CD14-positive monocyte (primary cell): ENCODE measurements at places on chromosomes 3 and 15. TPM values are rescaled to one million over a fixed set of nuclear protein-coding genes. Genes with fewer than 3 reads are reported as not detected.

Gene ACOX2
- polyA plus RNA-seq = 2.5 TPM

Gene ISL2
- polyA plus RNA-seq = 0.40 TPM

Gene EFHB
- 0.16 TPM for polyA plus RNA-seq

Gene CAMK1
- 118 TPM for polyA plus RNA-seq

Gene ALAS1
- 20.9 TPM for polyA plus RNA-seq

Gene RPUSD2
- 4.3 TPM for polyA plus RNA-seq

Gene ECE2
- polyA plus RNA-seq = not detected

Gene ATP13A5
- polyA plus RNA-seq = not detected in 2 replicates

Gene SHF
- polyA plus RNA-seq = 0.67 and 0.76 TPM in 2 replicates

Gene SI
- not detected for polyA plus RNA-seq

Gene SLC9A9
- 7.8 and 14.1 TPM in 2 replicates for polyA plus RNA-seq

Gene CFAP161
- not detected in 2 replicates for polyA plus RNA-seq

Gene C2CD4B
- polyA plus RNA-seq = not detected

DNA sequence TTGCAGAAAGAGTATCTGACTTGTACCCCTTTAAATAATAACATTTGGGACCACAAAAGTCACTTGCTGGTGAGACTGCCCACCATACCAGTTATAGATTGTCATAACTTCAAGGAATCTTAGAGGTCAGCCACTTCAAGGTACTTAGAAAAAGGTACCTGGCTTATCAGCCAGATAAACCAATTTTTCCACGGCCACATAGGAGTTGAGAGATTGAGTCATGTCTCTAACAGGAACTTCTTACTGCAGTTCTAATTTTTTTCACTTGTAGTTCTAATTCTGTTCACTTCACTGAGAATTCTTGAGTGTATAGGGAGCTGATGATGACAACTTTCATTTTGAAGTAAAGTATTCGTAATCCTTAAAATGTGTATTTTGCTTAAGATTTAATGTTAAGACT is 317.1 kb upstream of the CBLB start:
- DNase-seq = no peak

- peak; percentile 81 for DNase-seq
Measured at GRCh38 chr15:45640616-45641015, 5.8 kb downstream of the SQOR start.

DNA sequence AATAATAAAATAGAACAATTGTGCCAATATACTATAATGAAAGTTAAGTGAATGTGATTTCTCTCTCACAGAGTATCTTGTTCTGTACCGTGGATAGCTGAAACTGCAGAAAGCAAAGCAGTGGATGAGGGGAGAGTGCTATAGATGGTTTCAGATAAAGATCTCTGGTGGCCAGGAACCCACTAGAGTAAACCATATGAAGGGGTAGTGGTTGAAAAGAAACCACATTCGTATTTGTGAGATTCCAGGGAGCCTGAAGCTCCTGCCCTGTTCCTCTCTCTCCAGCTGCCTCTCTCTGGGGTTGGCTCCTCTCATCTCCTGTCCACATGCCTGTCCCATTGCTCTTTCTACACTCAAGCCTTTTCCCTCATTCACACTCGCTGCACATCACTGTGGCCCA is 8.9 kb downstream of the ABHD17C start:
- DNase-seq = no peak

DNA sequence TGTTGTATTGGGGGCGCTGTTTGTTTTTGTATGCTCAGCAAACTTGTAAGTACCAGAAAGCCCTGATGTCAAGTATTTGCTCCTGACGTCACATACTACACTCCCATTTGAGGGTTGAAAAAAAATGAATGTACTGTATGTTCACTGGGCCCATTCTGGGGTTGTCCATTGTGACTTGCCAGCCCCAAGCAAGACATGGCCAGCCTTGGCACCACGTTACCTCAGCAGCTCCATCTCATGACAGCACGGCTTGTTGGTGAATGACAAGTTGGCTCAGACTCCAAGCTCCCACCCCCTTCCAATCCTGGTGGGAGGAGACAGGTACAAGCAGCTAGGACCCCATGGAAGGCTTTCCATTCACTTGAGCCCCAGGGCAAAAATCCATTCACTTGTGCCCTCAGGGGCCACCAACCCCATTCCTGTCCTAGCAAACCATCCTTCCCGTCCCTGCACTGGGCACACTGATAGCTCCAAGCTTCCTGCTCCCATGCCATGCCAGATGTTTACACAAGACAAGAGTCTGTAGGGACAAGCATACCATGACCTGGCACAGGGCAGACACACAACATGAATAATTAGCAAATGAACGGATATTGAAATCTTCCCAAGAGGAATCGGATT is 1.6 kb downstream of the PHGR1 start:
- no peak for DNase-seq

GRCh38 chr3:111652492-111653180 is 57.5 kb upstream of the ZBED2 start:
- DNase-seq = no peak

GRCh38 chr3:59412516-59412915 is 362.7 kb upstream of the CFAP20DC start:
- DNase-seq = no peak

DNA sequence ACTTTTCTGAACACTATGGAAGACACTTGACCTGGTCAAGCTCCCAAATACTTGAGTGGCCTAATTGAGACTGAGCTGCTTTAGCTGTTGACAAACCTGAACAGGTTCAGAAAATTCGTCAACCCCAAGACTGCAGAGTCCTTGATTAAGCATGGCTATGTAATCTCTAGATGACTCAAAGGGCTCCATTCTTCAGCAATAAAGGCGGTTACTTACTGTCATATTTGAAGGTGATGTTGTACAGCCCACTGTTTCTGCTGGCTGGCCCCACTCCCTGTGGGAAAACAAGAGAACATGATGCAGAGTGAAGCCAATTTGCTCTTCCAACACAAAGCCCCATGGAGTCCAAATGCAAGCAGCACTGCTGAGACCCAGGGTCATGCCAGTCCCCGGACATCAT is 45.1 kb downstream of the IL17RD start:
- no peak for DNase-seq

- DNase-seq = no peak
Measured at GRCh38 chr3:76941376-76941775, 98.5 kb upstream of the ROBO2 start.

GRCh38 chr15:73796331-73796831 is 43.2 kb upstream of the INSYN1 start:
- DNase-seq = no peak

DNA sequence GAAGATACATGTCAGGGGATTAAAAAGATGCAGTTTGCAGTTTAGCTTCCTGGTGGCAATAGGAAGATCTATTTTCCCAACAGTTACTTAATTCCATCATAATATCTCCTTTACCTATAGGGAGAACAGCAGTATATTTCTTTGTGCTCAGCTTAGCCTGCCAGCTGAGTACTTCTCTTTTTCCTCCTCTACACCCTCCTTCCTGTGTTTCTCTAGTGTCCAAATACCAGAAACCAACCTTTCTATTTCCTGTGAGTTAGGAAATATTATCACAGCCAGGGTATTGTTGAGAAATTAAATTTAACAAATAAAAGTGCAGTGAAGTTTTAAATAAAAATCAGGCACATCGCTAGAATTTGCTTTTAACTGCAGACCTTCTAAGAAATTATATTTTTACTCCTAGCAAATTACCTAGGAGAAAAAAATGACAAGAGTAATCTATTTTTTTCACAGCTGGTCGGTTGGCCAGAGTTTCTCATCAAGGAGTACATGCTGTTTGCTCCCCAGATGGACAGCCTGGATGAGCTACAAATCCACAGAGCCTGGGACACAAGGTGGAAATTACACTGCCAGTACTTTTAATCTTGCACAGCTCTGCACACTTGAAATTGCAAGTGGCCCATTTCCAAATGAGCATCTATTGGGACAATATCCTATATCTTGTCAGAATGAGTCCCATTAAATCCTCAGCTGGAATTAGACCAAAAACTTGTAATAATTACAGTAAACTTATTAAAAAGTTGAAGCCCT is 185.2 kb upstream of the CFAP20DC start:
- no peak for DNase-seq

DNA sequence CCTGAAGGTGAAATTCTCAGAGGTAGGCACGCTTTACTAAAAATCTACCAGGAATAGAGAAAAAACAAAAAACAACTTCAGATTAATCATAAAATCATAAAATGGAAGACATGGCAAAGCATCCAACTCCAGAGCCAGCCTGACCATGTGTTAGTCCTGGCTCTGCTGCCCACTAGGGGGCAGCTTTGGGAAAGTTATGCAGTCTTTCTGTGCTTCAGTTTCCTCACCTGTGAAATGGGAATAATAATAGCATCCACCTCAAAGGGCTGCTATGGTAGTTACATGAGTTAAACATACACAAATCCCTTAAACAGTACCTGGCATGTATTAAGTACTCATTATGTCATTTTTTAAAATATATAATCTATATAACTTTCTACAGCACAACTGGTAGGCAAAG is 52.3 kb downstream of the WNT5A start:
- no peak for DNase-seq

- no peak for DNase-seq
Measured at GRCh38 chr15:87365186-87365585, 891.4 kb downstream of the NTRK3 start.

DNA sequence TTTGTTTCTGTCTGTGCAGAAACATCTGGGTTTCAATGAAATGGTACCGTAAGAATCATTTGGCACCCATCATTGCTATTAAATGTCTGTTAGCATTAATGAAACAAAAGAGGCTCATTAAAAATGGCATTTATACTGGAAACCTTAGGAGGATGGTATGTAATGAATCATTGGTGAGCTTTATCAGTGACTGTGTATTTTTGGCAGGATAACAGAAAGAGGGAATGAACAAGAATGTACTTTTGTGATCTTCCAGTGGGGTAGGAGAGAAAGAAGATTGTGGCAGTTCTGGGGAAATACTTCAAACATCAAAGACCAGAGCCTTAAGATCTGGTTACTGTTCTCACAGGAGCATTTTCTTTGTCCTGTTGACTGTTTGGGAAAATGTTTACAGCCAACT is 4.7 kb upstream of the DCBLD2 start:
- no peak for DNase-seq

- no peak for DNase-seq
Measured at GRCh38 chr3:167811031-167811430, 75.5 kb downstream of the SERPINI1 start.
